Activated CD4-positive, alpha-beta T cell treated with anti-CD3 and anti-CD28 coated beads, Interleukin-2, amount 10 ng/mL, durations not matched to agents 7 days and 5 days (primary cell): ENCODE measurements at places on chromosomes 5 and 9.

DNA sequence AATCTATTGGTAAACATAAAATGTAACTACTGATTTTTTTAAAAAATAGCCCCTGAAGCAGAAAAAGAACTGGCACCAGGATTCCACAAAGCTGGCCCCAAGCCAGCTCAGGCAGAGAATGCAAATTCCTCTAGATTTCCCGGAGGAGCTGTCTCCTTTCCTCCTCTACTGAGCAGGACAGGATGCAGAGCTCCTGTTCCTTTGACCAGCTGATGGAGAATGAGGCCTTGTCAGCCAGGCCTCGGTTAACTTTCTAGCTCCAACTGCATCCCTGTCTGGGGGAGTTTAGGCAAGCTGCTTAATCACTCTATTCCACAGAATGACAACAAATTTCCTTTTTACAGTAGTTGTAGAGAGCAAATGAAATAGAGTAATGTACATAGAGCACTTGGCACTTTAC lies 155.5 kb downstream of the GNAQ start:
- H3K4me3 ChIP-seq = no peak overlapping the region
- H3K36me3 ChIP-seq = peaks cover 7% of the 10 kb centered on the region
- H3K27ac ChIP-seq = no peak overlapping the region
- no peaks in the 10 kb centered on the region for H3K27me3 ChIP-seq
- DNase-seq = no peak

- no peak for DNase-seq
- no peaks in the 10 kb centered on the region for H3K4me1 ChIP-seq
- H3K27ac ChIP-seq = no peak overlapping the region
- no peak overlapping the region for H3K4me3 ChIP-seq
These were observed 16.6 kb downstream of the SH3PXD2B start for GRCh38 chr5:172437445-172438318.

DNA sequence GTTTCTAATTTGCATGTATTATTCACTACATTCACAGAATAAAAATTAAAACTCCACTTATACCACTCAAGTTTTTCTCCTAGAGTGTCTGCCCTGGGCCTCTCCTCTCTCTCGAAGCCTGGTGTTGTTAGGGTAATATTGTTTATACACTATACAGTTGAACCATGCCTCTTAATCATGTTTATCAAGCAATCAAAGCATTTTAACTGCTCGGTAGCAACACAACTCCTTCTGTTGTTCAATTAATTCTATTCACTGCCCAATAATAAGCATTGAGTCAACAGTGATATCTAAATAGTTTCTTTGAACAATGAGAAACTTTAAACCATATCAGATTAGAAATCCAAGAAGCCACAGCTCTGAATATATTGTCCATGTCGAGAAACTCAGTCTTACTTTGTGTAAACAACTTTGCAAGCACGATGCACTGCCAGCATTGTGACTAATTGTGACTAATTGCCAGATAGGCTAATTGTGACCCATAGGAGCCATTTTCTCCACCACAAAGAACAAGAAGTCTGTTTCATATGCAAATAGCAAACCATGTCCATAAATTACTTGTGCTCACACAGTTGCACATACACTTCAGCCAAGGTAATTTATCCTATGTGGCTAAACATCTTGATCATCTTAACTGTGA lies at the start of gene DNAH5:
DNAH5 (minus strand) TSS at position 129 of the 640 bp plus-strand sequence. CDS start 250 bp downstream, outside the sequence.
- no peaks in the 10 kb centered on the region for H3K4me1 ChIP-seq
- no peaks in the 10 kb centered on the region for H3K36me3 ChIP-seq
- no peak within 1 kb of the TSS for H3K27ac ChIP-seq
- no peak within 1 kb of the TSS for H3K4me3 ChIP-seq
- no peaks in the 10 kb centered on the region for H3K27me3 ChIP-seq

DNA sequence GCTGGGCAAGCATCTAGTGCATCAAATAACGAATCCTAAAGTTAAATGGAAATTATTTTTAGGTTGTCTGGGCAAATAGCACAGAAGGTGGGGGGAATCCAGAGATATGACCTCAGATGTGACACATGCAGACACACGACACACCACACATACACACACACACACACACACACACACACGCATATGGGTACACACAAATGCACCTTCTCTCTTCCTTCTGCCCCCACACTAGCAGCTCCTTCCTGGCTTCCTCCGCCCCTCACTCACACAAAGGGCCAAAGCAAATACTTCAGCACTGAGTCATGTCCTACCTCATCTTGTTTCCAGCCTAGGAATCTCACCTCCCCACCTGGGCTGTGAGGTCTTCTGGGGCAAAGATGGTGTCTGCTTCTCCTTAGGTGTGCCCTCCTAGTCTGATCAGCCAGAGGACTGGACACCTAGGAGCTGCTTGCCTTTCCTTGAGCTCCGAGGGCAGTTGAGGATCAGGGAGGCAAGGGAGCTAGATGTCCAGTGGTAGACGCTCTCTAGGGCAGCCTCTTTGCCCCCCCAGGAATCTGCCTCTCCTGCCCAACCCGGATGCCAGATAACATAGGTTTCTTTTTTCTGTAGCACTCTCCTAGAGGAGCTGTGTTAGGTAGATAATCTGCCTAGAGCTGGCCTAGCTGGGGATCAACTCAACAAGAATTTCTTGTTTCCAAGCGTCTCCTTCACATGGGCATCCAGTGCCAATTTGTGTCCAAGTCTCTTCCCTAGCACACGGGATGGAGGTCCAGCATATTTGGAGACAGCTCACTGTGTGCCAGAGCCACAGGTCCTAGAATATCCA lies 14.3 kb upstream of the JADE2 start:
- H3K36me3 ChIP-seq = no peaks in the 10 kb centered on the region
- no peak overlapping the region for H3K27ac ChIP-seq
- no peak for DNase-seq
- H3K4me1 ChIP-seq = peaks cover 15% of the 10 kb centered on the region
- no peaks in the 10 kb centered on the region for H3K27me3 ChIP-seq

GRCh38 chr9:3137347-3137695 lies 293.4 kb upstream of the PUM3 start:
- no peak overlapping the region for H3K27ac ChIP-seq
- no peaks in the 10 kb centered on the region for H3K36me3 ChIP-seq
- H3K27me3 ChIP-seq = peaks cover 14% of the 10 kb centered on the region
- no peaks in the 10 kb centered on the region for H3K4me1 ChIP-seq
- DNase-seq = no peak
- no peak overlapping the region for H3K4me3 ChIP-seq

DNA sequence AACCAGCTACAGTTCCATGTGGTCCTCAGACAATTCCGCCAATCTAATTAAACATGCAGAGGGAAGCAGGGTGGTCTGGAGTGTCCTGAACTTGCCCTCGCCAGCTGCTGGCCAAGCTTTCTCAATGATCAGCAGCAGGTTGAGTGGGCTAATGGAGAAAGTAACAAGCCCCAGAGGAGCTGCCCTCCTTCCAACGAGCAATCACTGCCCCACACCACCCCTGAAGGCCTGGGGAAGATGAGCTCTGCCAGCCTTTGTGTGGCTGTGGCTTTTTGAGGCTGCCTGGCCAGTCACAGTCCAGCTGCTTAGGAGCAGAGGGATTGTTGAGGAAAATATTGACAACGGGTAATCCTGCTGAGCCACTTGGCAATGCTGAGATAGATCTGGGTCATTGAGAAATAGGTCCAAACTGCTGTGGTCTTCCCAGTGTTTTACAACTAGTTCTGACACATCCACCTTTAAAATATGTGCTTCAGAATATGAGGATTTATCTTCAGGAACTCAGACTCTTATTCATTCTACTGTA lies 107.3 kb downstream of the CD180 start:
- peaks cover 6% of the 10 kb centered on the region for H3K36me3 ChIP-seq
- H3K27me3 ChIP-seq = no peaks in the 10 kb centered on the region
- no peaks in the 10 kb centered on the region for H3K4me1 ChIP-seq
- DNase-seq = no peak
- no peak overlapping the region for H3K27ac ChIP-seq
